ENCODE measurements at places on chromosomes 13 and 19. TPM values are rescaled to one million over a fixed set of nuclear protein-coding genes. Genes with fewer than 3 reads are reported as not detected.

The BIVM gene
- total RNA-seq = 31.2 TPM

DNA sequence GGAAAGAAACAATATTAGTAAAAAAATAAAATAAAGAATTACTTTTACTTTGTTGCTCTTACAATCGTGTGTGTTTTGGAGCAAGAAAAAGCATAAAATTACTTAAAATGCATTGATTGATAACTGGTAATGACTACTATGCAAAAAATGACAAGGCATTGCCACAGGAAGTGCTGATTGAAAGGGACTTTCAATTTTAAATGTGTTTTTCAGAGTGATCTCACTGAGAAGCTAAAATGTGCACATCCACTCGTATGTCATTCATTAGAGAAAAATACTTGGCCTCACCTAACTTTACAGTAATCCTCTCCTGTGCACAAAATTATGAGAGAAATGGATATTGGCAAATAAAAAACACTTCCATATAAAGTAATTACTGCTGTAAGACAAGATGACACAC is 934.9 kb downstream of the SLITRK6 start:
- no peak for DNase-seq

The FGF22 gene
- not detected for total RNA-seq

DNA sequence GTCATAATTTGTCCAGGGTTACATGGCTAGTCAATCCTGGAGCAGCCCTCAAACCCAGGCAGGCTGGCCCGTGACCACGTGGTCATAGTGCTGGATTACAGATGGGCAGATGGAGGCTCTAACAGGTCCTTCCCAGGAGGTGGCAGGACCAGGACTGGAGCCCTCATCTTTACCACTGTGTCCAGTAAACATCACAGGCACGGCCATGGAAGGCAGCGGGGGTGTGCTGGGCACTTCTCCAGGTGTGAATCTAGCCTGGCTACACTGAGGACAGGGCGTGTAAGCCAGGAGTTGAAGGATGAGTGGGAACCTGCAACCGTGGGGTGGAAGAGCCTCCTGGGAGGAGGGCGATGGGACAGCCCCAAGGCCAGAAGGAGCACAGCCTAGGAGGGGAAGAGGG is 6.1 kb downstream of the CIC start:
- no peak for DNase-seq

DNA sequence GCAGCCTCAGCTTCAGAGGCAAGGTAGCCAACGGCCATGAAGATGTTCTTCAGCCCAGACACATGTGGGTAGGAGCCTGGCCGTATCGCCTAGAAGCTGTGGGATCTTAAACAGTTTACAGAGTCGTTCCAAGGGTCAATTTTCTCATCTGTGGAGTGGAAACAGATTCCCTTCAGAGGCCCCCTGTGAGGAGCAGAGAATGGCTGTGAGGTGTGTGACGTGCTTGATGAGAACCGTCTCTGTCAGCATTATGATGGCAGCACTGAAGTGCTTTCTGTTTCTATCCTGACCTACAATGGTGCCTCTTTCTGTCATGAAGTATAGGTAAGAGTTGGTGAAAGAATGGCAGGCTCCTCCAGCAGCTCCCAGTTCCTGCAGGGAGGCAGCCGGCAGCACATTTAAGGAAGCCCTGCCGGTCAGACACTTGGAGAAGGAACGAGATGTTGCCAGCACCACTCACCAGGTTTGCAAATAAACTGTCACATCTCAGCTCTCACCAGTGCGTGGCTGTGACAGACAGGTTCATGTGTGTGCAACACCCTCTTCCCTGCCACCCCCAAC is 277.3 kb downstream of the FOXO1 start:
- no peak for DNase-seq

Data from fibroblast of villous mesenchyme (primary cell).